ENCODE measurements at places on chromosomes 3 and 15.
A peak's percentile ranks its signal among the peaks of the same experiment; 100 is the strongest.

DNA sequence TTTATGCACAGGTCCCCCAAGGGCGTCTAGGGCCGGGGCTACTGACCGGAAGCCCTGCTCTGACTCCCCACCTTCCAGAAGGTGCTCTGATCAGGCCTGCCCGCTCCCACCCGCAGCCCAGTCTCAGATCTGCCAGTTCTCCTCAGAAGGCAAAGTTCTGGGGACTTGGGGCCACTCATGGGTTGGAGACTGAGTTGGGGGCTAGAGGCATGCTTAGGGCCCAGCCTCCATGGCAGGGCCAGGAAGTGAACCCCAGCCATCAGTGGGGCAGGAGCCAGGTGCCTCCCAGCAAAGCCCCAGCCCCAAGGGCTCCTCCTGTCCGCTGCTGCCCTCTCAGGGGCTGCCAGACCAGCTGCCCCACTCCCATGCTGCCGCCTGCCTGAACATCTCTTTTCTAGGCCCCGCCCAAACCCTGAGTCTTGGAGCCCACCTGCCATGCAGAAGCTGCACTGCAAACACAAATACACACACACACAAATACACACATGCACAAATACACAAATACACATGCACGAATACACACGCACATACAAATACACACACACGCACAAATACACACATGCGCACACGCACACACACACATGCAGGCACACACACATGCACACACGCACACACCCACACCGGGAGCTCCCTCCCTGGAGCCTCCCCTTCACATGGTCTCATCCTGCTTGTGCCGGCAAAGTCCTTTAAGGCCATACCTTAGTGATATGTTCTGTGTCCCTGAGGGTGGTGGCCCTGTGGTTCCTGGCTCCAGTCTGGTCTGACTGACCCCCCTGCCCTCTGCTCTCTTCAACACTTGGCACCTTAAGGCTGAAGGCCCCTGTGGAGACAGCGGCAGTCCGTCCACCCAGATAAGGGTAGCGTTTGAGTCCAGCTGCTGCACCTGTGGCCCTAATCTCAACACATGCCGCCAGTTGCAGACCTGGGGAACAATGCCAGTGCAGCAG, 59.2 kb upstream of the KLF13 start:
- DNase-seq = no peak

DNA sequence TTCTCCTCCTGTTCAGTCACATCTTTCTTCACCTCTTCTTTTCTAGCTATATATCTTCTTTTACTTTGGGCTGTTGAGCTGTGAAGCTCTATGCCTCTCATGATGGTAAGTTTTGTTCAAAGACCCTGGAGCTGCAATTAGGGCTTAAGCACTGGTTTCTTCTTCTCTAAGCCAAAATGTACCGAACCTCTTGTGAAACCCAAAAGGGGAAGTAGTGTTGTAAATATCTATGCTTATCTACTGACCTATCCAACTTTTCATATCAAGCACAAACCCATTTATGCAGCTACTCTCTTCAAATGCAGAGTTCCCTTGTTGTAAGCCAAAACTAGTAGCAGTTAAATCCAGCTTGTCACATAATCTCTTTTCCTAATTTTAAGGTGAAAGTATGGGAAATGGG, 123.6 kb upstream of the CD96 start:
- no peak for DNase-seq

- no peak for DNase-seq
Observed at GRCh38 chr15:29086001-29086400, 183.6 kb downstream of the NSMCE3 start.

GRCh38 chr3:21036888-21037287, 714.1 kb downstream of the ZNF385D start:
- DNase-seq = no peak

DNA sequence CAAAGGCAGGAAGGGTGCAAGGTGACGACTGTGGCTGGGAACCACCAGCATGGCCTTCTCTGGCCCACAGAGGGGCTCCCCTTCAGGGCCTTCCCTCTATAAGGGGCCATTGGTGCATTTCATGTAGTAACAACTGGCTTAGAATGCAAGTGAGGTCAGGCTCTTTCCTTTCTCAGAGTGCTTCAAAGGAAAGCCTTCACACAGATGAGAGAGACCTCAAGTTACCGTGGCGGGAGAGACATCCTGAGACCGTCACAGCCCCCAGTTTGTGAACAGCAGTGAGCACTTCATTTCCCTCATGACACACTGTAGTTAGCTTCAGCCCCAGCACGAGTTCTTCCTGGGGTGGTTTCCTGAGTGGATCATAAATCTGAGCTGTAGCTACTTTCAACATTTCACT, 96.6 kb upstream of the LIMD1 start:
- DNase-seq = no peak

- DNase-seq = no peak
Observed at GRCh38 chr3:124032311-124032880, 40.5 kb upstream of the ROPN1 start.

- DNase-seq = no peak
Observed at GRCh38 chr3:120708408-120708807, 26.4 kb upstream of the HGD start.

DNA sequence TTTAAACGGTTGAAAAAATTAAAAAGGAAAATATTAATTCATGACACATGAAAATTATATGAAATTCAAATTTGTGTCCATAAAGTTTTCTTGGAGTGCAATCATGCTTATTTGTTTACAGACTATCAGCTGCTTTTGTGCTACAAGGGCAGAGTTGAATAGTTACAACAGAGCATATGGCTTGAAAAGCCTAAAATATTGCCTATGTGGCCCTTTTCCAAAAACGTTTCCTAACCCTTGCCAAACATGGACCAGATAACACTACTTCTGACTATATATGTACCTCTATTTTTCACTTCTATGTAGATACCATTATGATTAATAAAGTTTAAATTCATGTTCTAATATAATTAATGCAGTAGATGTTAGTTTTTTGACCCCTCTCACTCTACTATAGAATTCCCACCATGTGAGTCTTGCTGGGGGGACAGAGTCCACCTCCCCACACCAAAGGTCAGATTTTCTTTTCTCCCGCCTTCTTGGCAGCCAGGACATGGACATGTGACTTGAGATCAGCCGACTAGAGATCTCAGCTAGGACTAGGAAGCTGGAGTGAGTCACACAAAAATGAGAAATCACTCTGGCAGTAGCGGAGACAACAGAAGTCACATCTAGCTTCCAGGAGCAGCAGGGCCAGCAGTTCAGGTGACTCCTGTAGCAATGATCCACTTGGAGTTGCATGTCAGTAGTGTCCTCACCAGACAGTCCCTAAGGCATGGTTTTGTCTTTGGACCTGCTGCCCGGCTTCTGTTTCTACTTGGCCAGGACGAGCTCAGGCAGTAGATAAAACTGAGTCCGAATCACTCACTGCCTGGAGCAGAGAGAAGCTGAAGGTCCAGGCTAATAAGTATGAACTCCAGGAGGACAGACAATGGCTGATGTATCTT, 22.4 kb downstream of the CIAO2A start:
- peak; percentile 78 for DNase-seq

DNA sequence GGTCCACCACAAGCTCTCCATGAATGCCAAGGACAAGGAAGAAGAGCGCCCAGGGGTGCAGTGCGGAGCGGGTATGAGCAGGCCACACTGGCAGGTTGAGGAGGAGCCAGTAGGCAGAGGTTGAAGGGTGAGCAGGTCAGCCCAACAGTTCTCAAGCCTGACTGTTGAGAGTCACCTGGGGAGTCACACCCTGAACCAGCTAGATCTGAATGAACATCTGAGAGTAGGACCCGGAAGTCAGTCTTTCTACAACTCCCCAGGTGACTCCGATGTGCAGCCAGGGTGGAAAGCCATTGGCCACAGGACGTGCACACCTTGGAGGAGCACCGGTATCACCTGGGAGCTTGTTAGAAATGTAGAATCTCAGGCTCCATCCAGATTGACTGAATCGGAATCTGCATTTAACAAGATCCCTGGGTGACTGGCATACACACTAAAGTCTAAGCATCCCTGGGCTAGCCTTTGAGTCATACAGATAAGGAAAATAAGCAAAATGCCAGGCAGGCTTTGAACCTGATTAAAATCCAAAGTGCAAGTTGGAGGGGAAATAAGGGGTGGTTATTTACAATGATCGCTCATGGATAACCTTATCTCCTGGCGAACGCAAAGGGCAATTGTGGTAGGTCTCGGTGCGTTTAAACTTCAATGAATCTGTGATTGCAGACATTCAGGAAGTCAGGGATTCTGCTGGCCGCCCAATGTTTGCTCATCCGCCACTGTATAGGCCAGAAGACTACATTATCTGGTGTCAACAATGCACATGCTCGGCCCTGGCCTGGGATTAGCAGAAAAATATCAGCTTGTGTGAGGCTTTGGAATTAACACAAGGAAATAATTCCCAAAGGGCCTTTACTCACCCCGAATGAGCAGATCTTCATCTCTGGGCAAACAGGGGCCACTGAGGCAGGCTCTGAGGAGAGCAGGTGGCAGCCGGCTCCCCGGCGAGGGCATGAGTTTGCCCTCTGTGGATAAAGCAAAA, 11.7 kb upstream of the LYZL4 start:
- no peak for DNase-seq

DNA sequence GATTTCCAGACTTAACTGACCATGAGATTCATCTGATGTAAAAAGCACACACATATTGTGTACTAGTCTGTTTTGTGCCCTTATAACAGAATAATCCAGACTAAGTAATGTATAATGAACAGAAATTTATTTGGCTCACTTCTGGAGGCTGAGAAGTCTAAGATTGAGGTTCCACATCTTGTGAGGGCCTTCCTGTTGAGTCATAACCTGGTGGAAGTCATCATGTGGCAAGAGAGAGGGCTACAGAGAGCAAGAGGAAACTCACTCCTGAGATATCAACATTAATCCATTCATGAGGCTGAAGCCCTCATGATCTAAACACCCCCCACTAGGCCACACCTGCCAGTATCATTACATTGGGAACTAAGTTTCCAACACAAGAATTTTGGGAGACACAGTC, 977.6 kb downstream of the MCTP2 start:
- DNase-seq = no peak

DNA sequence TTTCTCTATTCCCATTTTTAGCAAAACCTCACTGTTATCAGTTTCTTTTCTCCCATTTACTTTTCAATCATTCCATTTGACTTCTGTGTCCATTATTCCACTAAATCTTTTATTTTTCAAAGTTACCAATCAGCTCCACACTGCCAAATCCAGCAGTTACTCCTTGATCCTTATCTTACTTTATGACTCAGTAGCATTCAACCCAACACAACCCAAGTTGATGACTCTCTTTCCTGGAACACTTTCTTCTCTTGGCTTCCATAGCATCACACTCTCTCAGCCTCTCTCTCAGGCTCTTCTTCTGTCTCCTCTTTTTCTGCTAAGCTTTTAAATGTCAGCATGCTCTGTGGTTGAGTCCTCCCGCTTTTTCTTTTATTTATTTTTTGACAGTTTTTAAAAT, 36.3 kb downstream of the RASGRP1 start:
- DNase-seq = peak; percentile 44

- no peak for DNase-seq
Observed at GRCh38 chr3:65878831-65879230, 159.9 kb downstream of the MAGI1 start.

DNA sequence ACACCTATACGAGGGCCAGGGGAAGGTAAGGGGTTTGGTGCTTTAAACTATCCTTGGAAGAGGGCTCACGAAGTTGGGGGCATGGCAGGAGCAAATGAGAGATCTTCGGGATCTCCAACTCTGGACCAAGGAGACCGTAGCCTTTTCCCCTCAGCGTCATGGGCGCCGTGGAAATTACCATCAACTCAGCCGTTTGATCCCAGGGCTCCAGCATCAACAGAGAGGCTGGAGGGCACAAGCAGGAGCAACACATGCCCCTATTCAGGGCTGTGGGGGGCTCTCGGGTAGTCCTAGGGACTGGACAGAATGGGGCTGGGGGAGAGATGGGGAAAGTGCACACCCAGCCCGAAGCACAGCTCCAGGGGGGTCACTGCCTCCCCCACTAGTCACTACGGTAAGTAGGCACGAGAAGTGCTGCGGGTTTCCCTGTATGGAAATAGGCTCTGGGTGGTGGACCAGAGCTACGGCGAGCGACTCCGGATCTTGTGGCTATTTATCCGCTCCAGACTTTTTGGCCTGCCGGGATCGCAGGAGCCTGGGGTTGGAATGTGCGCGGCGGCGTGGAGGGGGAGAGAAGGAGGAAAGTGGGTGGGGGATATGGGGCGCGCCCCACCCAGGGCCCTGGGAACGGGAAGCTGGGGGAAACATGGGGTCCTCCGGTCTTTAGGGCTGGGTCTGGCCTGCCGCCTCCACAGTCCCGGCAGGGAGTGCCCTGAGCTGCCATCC, 539 bp upstream of the LAMB2 start:
- peak; percentile 72 for DNase-seq

- DNase-seq = peak; percentile 28
Observed at GRCh38 chr15:40118473-40118872, 9.8 kb upstream of the BMF start.

DNA sequence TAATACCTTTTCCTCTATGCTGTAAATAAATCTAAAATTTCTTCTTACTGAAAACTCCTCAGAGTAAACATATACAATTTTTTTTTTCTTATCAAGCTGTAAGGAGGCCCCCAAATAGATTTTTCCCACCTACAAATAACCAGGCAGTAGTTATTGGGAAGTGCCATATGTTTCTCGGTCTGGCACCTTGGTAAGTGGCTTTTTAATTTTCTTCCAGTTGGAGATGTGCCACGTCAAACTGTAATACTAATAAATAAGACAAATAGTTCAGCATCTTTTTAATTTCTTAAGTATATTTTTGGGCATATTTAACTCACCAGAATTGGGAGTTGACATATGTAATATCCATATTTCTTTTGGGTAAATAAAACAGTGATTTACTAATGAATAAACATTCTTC, 346.3 kb downstream of the DIPK2A start:
- no peak for DNase-seq

- DNase-seq = peak; percentile 31
Observed at GRCh38 chr3:170760174-170760526, 109.8 kb downstream of the RPL22L1 start.

GRCh38 chr3:5123937-5124336, 1.8 kb downstream of the ARL8B start:
- no peak for DNase-seq

DNA sequence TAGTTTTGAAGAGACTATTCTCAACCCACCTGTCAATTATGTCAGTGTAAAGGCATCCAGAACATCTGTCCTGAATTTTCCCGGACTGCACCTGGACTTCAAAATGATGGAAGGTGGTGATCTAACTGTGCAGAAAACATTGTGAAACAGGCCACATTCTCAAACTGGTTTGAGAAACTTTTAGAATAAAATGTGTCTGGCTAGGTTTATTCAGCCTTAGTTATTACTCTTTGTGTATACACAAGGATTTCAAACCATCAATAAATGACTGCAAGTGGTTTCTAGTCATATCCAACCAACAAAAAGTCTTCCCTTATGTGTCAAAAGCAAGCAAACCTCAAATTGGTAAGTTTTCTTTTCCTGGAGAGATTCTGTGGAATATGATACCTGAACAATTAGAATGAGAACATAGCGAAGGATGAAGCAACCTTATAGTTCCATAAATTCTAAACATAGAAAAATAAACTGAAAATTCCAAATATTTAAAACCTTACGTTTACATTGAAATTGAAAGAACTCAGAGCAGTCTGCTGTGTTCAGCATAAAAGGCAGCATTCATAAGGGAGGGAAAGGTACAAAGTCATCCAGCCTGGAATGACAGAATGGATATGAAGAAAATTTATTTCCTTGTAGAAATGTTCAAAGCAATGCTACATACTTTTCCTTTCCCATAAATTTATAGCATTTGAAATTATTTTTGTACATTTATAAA, 306.6 kb upstream of the TGFBR2 start:
- no peak for DNase-seq

GRCh38 chr3:52108302-52109232, 45.7 kb downstream of the POC1A start:
- DNase-seq = no peak

GRCh38 chr3:45976191-45977091, 19.2 kb downstream of the FYCO1 start:
- no peak for DNase-seq
